ENCODE measurements at places on chromosomes 7 and 10. TPM values are rescaled to one million over a fixed set of nuclear protein-coding genes. Genes with fewer than 3 reads are reported as not detected.

The SORCS1 gene
- total RNA-seq: not detected

The SPDYE16 gene
- not detected for total RNA-seq

The CHST15 gene
- 17.5 TPM for total RNA-seq

The TSPAN12 gene
- total RNA-seq: 0.72 TPM

The FAM25C gene
- not detected for total RNA-seq

The CYP2E1 gene
- not detected for total RNA-seq

The ELFN1 gene
- total RNA-seq: 0.65 TPM

The TRIM73 gene
- 0.36 TPM for total RNA-seq
